ENCODE measurements at places on chromosomes 3 and 15. TPM values are rescaled to one million over a fixed set of nuclear protein-coding genes. Genes with fewer than 3 reads are reported as not detected.

Gene EID1
- 113 TPM for total RNA-seq

Gene GOLGA6B
- total RNA-seq: not detected

Gene LRRC31
- total RNA-seq: not detected

Gene GHSR
- not detected for total RNA-seq

Gene C3orf49
- total RNA-seq: not detected

Gene GABRR3
- not detected for total RNA-seq

Gene C3orf85
- not detected for total RNA-seq

Gene HHATL
- total RNA-seq: not detected

Gene CDCP1
- total RNA-seq: 0.96 TPM

Gene CYP8B1
- total RNA-seq: not detected

Gene IQCH
- 1.0 TPM for total RNA-seq

Gene ZNF662
- total RNA-seq: 1.1 TPM

Gene NR2E3
- not detected for total RNA-seq

Gene GRAMD1C
- 0.81 TPM for total RNA-seq

Gene GAP43
- not detected for total RNA-seq

Gene FOXB1
- total RNA-seq: 0.37 TPM

Gene SLITRK3
- total RNA-seq: not detected

Gene SUCNR1
- not detected for total RNA-seq
